ENCODE measurements at places on chromosomes 2 and 18.

- DNase-seq = no peak
Measured at GRCh38 chr2:241582328-241582727, 23.8 kb downstream of the BOK start.

GRCh38 chr2:162545254-162545653 is 201.3 kb downstream of the GCA start:
- DNase-seq = no peak

GRCh38 chr2:199581935-199582360 is 124.2 kb upstream of the SATB2 start:
- DNase-seq = no peak

DNA sequence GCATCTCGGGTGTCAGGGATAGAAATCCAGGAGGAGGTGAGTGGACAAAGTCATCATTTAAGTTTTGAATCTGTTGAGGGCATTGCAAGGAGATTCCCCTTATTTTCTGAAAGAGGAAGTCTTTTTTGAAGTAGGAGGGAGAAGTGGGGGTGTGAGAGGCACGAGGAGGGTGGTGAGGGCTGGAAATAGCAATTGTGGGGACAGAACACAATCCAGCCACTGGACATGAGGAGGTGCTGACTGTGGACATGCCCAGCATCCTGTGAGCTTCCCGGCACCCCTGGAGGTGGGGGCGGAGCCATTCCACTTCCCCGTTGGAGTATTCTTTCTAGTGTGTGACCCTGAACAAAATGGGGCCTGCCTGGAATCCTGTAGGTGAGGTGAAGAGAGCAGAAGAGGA is 310.7 kb upstream of the EPAS1 start:
- no peak for DNase-seq

GRCh38 chr2:26892133-26892532 is 44.2 kb downstream of the DPYSL5 start:
- DNase-seq = no peak

Measured in activated CD4-positive, alpha-beta T cell treated with anti-CD3 and anti-CD28 coated beads for 1 hour (primary cell).